ENCODE measurements at places on chromosomes 11 and 22. TPM values are rescaled to one million over a fixed set of nuclear protein-coding genes. Genes with fewer than 3 reads are reported as not detected.
A peak's percentile ranks its signal among the peaks of the same experiment; 100 is the strongest.

The NAALAD2 gene
- total RNA-seq: 0.26 TPM

The TEX12 gene
- not detected for total RNA-seq

GRCh38 chr11:64857485-64857884 is 13.0 kb upstream of the CDC42BPG start:
- no peak for DNase-seq

The LMO1 gene
- not detected for total RNA-seq

The RAG1 gene
- total RNA-seq: 1.0 TPM

- no peak for DNase-seq
These were observed 247.8 kb upstream of the ZC3H12C start for GRCh38 chr11:109845437-109845836.

- DNase-seq: no peak
These were observed 798.1 kb upstream of the LRRC4C start for GRCh38 chr11:42257534-42257933.

DNA sequence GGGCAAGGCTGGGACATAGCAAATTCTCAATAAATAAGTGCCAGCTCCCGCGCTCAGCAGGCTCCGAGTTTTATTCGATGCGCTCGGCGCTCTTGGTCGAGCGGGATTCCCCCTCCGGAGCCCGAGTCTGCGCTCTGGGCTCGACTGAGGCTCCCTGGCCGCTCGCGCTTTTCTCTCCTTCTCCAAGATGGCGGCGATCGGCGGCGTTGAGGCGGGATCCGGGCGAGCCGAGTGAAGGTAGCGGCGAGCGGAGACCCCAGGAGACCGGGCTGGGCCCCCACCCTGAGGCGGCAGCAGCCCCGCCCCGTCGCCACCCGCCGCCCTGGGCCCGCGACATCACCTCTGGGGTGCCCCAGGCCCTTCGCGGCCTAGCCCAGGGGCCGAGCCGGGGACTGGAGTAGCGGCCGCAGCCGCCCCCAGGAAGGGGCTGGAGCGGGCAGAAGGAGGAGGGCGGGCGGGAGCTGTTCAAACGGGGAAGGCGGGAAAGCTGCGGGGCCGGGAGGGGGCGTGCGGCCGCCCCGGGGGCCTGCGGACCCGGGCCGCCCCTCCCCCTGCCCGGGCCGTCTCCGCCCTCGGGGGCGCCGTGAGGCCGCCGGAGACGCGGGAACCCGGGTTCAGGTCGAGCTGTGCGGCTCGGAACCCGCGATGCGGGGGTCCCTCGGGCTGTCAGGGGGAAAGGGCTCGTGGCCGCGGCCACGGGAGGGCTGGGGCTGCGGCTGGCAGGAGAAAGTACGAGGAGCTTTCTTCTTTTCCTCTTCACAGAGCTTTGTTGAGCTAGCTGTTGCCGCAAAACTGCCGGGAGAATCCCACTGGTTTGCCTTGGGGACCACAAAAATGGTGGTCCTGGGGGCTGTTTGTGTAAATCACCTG is at the start of gene HMGXB4:
HMGXB4 (plus strand) TSS at position 173 of the 870 bp plus-strand sequence. CDS start 4,898 bp downstream, outside the sequence.
- peak; percentile 82 for DNase-seq

DNA sequence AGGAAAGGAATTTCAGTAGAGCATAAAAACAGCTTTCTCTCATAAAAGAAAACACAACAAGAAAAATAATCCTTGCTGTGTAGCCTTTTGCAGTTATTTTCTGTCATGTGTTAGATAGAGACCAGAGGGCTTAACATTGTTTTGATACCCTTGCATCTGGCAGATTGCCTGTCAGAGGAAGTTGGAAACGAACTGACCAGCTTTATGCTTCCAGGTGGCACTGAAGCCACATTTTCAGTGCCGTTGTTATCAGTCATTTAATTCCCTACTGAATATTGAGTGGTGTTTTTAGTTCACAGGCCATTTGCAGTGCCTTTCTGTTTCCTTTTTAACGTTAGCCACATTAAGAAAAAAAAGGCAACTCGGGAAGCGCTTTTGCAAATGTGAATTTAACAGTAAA is 21.5 kb upstream of the RAG2 start:
- peak; percentile 63 for DNase-seq

GRCh38 chr22:35113341-35113740 is 47.4 kb downstream of the ISX start:
- no peak for DNase-seq

DNA sequence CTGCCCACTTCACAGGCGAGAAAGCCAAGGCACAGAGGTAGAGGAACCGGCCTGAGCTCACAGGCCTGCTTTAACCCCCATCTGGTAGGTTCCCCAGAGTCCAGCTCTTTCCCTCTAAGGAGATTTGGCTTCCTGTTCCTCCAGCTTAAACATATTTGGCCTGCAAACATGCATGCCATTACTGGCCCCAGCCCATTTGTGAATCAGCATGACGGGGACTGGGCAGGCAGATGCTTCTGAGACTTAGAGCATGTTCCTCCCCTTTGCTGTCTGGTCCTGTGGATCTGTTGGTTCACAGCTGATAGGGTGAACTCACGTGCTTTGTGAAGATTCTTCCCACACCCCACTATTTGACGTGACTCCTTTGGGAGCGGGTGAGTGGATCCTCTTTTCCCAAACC is 12.6 kb downstream of the CHST1 start:
- no peak for DNase-seq

DNA sequence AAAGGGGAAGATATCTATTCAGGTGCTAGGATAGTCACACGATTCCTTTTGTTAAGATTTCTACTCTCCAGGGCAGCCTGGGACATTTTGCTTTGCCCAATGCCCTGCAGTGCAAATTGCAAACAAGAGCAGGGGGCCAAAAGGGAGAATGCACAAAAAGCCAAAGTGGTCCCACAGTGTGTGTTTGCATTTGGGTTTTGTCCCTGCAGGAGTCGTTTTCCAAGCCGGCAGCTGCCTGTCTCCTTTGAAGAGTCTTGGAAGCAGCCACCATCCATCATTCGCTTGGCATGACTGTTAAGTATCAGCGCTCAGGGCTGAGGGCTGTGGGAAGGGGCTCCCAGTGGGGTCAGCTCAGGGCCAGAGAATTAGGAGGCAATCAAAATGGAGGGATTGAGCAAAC is 184.7 kb downstream of the MIAT start:
- no peak for DNase-seq

The CACNA1I gene
- total RNA-seq: not detected

DNA sequence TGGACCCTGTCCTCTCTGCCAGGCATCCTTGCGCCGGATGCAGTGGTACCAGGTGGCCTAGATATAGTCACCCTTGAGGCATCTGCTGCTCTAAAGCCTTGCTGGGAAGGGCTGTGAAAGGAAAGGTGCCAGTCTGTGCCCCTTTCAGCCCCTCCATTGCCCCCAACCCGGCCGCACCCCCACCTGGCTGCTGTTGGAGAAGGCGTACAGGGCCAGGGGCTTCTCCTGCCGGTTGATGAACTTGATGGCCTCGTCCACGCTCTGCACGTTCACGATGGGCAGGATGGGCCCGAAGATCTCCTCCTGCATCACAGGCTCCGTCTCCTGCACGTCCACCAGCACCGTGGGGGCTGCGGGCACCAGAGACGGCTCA is 10.2 kb downstream of the ALDH3B2 start:
- DNase-seq: no peak

The SYT9 gene
- 0.77 TPM for total RNA-seq

DNA sequence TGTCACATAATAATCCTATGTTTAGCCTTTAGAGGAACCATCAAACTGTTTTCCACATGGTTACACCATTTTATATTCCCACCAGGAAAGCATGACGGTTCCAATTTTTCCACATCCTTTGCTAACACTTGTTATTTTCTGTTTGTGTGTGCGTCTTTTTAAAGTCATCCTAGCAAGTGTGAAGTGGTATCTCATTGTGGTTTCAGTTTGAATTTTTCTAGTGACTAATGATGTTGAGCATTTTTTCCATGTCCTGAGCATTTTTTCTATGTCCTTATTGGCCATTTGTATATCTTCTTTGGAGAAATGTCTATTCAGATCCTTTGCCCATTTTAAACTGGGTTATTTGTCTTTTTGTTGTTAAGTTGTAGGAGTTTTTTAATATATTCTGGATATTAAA is 53.7 kb upstream of the DEPDC7 start:
- no peak for DNase-seq

- DNase-seq: no peak
These were observed 208.1 kb downstream of the CTTN start for GRCh38 chr11:70606248-70606950.

DNA sequence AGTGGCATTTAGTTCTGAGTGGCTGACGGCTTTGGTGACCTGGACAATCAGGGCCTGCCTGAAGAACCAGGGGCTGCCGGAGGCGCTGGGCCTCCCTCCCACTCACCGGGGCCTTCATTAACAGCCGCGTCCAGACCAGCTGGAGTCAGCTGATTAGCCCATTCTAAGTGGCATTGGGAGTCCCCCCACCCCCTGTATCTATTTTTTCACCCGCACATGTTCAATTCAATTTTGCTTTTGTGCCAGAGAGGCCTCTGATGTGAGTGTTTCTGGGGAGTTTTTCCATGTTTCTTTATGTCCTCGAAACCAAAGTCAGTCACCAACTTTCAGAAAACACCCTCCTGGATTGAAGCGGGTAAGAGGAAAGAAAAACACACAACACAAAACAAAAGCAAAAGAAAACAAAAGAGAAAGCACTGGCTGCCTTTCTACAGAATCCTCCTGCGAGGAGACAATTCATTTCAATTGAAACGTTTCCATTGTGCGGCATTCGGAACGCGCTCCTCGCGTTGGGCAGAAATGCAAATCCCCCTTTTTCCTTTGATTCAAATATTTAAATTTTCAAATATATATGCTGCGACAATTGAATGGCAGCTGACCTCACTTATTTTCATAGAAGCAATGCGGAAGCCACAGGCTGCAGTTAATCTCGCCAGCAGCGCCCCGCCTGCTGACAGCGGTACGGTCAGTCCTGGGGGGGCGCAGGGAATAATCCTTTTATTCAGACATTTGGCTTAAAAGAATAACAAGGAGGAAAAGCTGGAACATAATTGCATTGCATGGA is 17.7 kb downstream of the CDKN1C start:
- DNase-seq: no peak

DNA sequence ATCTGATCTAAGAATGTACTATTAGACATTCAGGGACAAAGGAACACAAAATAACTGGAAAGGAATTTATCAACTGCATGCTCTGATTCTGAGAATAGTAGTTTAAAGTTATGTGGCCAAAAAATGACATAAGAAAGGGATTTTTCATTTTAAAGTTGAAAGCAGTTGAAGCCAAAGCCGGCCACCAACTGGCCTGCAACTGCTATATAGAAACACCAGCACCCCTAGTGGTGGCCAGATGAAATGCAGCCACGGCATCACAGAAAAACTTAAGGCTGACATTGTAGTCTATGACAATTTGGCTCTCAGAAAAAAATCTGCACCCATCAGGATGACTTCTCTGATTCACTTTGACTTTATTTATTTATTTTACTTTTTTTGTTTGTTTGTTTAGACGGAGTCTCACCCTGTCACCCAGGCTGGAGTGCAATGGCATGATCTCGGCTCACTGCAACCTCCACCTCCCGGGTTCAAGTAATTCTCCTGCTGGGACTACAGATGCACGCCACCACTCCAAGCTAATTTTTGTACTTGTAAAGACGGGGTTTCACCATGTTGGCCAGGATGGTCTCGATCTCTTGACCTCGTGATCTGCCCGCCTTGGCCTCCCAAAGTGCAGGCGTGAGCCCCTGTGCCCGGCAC is 59.2 kb downstream of the SLC35F2 start:
- DNase-seq: peak; percentile 73

DNA sequence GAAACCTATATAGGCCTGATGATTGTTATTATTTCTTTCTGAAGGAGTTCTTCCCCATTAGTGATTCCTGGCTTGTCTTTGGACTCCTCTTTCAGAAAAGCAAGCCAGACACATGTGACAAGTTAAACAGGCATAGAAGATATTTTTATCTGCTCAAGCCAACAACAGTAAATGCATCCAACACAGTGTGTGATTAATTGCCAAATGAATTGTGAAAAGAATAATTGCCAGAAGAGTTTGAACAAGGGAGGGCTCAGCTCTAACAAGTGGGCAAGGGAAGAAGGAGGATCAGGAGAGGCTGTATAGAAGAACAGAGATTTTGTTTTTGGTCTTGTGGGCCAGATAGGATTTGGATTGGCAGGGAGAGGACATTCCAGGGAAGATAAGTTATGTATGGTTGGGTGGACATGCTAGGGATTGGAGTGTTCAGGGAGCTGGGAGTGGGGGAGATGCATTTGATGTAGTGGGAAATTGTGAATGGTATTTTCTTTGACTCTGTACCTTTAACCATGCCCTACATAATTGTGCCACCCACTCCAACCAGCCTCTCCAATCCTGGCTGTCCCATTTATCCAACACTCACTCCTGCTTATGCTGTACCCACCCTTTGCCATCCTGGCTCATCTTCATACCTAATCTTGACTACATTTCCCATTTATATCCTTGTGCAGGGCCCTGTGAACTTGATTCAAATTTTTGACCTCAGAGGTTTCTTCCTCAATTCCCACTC is 172.8 kb downstream of the RRAS2 start:
- no peak for DNase-seq

The ALDH3B2 gene
- total RNA-seq: not detected

GRCh38 chr11:88284336-88285050 is 53.0 kb downstream of the CTSC start:
- peak; percentile 83 for DNase-seq

The MAPK12 gene
- 70.2 TPM for total RNA-seq

DNA sequence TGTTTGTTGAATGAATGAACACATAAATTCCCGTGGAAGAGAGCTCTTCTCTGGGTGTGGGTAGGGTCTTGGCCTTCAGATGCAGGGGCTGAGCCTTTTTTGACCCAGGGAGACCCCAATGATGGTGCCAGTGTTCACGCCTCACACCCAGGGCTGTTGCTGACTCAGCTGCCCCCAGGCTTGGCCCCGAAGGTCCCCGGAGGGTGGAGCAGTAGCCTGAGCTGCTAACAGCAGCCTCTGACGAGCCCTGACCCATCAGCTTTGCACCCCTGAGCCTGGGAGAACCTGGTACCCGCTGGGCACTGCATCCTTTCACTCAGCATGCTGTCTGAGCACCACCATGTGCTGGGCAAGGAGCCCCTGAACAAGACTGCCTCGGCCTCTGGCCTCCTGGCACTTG is 23.9 kb downstream of the NFAM1 start:
- DNase-seq: no peak

DNA sequence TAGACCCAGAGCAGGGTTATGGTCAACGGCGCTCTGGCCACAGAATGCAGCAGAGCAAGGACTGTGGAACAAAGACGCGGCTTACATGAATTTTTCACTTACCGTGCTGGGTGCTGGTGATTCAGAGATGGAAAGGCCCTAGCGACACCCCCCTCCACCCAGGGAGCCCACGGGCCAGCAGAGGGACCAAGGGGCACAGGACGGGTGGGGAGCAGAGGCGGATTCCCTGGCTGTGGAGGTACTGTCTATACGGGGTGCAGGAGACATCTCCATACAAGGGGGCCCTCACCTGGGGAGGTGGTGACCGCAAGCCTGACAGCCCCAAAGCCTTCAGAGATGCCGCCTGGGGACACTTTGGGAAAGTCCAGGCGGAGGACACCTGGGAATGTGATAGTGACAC is 1.1 kb upstream of the SEPTIN5 start:
- DNase-seq: no peak

DNA sequence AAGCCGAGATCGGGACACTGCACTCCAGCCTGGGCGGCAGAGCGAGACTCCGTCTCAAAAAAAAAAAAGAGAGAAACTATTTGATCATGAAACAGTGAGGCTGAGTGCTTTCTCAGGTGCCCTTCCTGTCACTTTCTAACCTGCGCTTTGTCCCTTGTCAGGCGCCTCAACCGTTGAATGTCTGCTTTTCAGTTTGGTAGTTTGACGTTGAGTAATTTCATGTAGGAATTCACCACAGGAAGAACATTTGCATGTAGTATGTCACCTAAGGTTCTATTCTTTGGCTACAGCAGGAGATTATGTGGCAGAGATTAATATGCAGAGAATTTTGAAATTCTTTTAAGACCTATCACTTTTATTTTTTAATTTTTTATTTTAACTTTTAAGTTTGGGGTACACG is 57.2 kb downstream of the PPFIA1 start:
- no peak for DNase-seq

The APOA1 gene
- total RNA-seq: not detected

- no peak for DNase-seq
These were observed 105.1 kb downstream of the GUCY1A2 start for GRCh38 chr11:106913141-106913540.
